Activated T-cell treated with anti-CD3 and anti-CD28 coated beads for 1 hour (primary cell): ENCODE measurements at places on chromosomes 12 and 14.

DNA sequence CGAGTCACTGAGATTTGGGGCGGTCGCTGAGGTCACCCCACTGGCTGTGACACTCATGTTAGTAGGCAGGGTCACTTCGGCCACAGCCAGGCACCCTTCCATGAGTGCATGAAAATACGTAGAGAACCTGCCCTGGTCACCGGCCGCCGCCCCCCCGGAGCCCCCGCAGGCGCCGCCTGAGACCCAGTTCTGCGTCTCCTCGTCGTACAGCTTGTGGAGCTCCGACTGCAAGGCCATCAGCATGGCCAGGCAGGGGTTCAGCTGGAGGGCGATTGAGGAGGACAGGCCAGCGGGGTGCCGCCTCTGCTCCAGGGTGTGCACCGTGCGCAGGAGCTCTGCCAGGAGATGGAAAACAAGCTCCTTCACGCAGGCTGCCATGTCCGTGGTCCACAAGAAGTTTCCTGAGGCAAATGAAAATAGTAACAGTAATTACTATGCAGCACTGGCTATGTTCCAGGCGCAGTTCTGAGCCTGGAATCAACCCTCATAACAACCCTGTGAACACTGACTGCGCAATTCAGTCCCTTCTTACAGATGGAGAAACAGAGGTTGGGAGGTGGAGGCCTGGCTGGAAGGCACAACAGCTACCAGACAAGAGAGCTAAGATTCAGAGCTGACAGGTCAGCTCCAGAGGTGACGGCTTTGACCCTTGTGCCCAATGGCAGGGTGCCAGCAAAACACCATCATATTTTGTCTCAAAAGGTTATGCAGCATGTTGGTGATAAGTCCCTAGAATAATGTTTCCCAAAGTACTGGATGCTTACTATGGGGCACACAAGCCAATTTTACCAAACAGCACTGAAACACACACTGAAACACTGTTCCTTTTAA lies 59.9 kb downstream of the TRAFD1 start:
- no peak for DNase-seq

DNA sequence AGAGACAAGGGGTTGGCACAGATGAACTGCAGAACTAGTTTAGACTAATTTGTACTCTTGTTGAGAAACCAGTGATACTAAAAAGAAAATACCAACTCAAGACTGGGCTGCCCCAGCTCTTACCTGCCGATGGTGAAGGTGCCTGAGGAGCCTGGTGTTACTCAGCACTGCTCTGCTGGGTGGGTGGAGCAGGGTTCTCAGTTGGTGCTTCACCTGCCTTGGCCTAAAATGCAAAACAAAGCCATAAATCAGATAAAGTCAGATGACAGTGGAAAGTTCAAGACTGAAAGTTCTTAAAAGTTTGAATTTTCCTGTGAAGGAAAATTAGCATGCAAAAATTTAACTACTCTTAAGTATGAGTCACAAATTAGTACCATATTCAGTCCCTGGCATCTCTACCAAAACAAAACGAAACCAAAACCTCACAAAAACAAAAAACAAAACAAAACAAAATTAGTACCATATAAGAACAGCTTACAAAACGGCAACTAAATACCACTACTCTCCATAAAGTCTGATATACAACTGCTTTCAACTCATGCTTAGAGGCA lies 21.9 kb downstream of the YBX3 start:
- DNase-seq: no peak

GRCh38 chr12:87381742-87382141 lies 647.5 kb downstream of the C12orf50 start:
- DNase-seq: no peak

DNA sequence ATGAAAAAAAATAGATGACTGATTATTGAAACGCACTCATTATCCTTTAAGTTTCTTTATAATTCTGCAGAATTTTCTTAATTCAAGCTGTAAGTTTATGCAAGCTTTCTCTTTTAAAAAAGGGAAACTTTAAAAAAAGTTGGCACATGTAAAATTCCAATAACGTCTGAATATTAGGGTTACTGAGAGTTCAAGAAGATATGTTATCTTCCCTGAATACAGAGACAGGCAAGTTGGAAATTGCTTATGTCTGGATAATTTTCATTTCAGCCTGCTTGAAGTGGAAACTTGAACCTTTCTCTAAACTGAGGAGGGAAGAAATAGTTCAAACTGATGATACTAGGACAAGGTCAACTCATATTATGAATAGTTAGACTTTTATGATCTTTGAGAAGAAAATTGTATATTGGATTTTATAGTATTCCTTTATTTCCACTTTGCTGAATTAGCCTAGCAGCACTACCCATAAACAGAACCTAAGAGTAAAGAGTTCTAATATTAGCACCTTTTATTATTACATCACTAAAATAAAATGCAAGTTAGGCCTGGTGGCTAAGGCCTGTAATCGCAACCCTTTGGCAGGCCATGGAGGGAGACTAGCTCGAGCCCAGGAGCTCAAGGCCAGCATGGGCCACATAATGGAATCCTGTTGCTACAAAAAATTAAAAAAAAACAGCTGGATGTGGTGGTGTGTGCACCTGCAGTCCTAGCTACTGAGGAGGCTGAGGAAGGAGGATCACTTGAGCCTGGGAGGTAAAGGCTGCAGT lies 288.0 kb downstream of the TRHDE start:
- no peak for DNase-seq

DNA sequence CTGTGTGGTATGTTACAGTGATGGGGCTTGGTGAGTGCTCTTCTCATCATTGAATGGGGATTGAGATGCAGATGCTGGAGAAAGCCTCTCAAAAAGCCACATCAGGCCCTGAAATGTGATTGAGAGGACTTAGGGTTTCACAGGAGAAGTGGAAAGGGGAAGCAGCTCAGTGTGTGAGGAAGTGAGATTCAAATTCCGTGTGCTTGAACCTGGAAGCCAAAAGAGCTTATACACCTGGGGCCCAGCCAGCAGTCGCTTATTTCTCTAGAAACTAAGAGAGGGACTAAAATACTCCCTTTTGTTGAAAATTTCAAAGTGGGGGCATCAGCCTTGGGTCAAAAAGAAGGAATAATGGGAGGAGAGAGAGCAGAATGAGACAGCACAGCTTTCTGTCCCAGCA lies 39.1 kb upstream of the GZMB start:
- DNase-seq: no peak

DNA sequence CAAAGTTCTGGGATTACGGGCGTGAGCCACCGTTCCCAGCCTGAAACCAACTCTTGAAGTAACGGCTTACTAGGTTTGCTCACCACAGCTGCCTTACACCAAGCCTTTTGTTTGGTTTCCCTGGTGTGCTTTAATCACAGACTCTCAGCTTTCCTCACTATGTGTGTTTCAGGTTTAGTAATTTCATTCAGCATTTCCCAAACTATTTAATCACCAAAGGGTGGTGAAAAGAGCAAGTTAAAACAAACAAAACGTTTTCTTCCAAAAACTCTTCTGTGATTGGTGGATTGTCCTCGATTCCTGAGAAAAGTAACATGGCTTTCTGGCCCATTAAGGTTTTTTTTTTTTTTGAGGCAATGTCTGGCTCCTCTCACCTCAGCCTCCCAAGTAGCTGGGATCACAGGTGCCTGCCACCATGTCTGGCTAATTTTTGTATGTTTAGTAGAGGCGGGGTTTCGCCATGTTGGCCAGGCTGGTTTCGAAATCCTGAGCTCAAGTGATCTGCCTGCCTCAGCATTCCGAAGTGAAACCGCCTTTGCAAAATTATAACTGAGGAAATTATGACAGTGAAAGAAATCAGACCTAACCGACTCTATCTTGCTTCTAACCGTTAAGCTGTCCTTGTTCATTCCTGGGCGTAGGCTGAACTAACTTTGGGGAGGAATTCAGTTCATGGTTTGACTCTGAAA lies 1.5 kb upstream of the ZFYVE26 start:
- no peak for DNase-seq

- DNase-seq: no peak
Observed at GRCh38 chr14:74886001-74886400, 4.3 kb downstream of the DLST start.

GRCh38 chr14:70718383-70719118 lies 76.8 kb downstream of the TTC9 start:
- no peak for DNase-seq

- DNase-seq: no peak
Observed at GRCh38 chr12:128817111-128818015, 6.4 kb downstream of the SLC15A4 start.

DNA sequence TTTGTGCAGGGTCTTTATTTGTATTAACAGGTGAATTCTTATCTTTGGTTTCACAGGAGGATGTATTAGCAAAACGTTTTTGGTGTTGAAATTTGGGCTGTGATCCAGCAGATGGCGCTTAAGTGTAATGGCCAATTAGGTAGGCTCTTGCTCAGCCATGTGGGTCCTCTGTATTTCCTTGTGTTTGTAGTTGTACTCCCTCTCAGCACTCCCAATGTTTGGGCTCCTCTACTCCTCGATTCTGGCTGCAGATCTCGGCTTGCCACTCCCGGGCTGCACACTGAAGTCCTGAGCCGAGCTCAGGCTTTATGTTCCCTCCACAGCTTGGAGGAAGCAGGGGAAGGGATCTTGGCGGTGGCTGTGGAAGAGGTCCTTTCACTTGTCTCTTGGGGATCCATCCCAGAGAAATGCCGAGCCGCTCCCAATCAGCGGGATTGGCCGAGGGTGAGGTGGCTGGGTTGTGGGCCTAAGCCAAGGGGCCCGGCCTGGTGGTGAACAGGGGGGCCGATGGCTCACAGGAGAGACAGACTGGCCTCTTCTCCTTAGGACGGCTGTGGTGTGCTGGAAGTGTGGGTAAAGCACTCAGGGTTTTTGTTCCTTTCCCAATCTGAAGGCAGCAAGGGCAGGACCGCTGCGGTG lies 133.7 kb downstream of the AEBP2 start:
- DNase-seq: no peak

- no peak for DNase-seq
Observed at GRCh38 chr12:52037248-52037861, 13.9 kb upstream of the NR4A1 start.

DNA sequence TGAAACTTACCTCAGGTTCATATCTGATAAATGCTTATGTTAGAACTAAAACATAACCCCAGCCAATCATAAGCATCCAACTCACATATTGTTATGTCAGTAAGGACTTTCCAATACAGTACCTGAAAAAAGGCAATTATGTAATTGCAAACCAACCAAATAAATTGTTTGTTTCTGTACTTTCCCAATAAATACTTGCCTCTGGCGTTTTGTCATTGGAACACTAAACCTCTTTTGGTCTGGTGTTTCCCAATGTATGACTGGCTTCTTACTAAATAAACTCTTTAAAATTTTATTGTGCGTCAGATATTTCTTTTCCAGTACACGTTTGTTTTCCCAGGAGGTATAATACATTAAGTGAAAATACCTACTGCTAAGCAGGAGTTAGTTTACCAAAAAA lies 6.7 kb upstream of the PTPRB start:
- no peak for DNase-seq

- DNase-seq: no peak
Observed at GRCh38 chr12:27208414-27208750, 35.7 kb upstream of the STK38L start.

DNA sequence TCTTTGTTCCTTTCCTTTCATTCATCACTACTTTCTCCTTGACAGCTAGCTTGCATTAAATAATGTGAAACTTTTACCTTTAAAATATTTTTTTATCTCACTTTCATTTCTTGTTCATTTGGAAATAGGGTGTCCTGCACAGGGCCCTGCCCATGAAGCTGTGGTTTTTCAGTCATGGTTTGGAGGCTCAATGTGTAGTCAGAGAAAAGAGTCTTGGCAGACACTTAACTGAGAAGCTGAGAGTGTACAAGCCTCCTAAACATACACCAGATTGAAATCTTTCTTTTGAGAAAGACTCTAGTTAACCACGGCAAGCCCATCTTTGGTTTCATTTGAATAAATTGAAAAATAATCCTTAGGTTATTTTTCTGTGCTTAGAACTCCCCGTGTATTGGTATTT lies 74.2 kb downstream of the KICS2 start:
- DNase-seq: no peak

DNA sequence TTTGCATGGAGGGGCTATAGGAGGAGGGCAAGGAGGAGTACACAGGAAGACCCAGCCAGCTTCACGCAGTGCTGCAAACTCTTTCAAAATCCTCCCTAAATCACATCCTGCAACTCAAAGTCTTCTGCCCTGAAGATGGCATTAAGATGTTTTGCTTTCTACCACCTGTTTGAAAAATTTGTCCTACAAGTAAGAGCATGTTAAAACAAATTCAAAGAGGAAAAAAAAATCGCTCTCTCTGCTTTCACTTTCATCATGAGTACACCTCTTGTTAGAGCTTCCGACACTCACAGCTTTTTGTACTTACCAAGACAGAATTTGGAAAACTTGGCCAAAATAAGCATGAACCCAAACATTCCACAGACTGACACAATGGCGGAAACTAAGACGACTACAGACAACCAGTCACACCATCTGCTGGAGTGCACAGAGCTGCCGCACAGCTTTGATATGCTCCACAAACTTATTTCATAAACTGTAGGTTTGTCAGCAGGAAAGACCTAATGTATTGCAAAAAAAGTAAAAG lies 21.3 kb downstream of the GCH1 start:
- no peak for DNase-seq

DNA sequence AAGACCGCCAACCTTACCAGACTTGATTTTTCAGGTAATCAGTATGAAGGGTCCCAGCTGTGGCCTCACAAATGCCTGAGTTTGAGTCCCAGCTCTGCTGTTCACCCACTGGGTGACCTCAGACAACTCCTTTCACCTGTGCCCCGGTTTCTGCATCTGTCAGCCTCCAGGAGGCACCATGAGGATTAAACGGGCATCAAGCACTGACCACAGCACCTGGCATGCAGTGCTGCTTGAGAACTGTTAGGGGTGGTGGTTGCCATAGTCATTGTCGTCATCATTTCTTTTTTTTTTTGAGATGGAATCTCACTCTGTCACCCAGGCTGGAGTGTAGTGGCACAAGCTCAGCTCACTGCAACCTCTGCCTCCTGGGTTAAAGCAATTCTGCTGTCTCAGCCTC lies 57.9 kb downstream of the PHETA1 start:
- no peak for DNase-seq

DNA sequence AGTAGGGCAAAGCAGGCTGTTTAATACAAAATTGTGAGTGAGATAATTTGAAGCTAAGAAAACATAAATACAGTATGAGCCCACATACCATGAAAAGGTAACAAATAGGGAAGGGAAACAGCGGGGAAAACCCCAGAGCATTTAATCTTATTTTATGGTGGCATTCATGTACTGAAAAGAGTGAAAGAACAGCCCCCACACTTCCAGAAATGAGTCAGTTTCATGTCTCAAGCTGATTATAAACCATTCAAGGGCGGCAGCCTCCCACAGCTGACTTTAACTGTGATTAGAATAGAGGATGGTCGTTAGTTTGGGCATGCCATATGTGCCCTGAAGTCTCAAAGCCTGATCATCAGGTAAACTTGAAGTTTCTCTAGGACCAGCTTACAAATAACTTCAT lies 64.5 kb downstream of the FOXG1 start:
- no peak for DNase-seq

GRCh38 chr12:13005649-13006048 lies 5.6 kb upstream of the HEBP1 start:
- no peak for DNase-seq
